ENCODE measurements at places on chromosomes 11 and 22.

- no peak for DNase-seq
These were observed 56.8 kb downstream of the EMSY start for GRCh38 chr11:76501526-76502202.

DNA sequence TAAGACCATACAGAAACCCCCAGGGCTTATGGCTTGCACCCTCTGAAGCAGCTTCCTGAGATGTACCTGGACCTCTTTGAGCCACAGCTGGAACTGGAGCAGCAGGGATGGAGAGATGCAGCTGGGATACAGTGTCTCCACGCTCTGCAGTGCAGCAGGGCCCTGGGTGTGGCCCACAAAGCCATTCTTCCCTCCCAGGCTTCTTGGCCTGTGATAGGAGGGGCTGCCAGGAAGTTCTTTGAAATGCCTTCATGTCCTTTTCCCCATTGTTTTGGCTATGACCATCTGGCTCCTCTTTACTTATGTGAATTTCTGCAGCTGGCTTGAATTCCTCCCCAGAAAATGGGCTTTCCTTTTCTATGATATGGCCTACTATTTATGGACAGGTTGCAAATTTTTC lies 37.1 kb upstream of the RAB38 start:
- no peak for DNase-seq

DNA sequence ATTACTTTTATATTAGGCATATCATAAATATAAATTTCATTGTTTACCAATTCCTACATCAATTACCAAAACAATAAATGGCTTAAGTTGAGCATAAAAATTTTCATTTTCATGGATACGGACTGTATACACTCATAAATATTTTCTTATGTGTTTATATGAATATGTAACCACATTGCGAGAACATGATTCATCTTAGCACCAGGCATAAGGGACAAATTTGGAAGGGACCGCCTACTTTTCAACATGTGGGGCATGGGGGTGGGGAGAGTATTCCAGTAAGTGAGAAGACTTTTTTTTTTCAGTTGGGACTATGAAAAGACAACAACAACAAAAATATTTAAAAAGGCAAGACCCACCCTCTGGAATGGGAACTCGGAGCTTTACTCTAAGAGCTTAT lies 296.1 kb downstream of the RAB38 start:
- DNase-seq: no peak

- DNase-seq: no peak
These were observed 618 bp downstream of the MTA2 start for GRCh38 chr11:62601122-62601371.

- peak; percentile 66 for DNase-seq
These were observed 1.9 kb downstream of the SLC43A3 start for GRCh38 chr11:57424792-57425564.

DNA sequence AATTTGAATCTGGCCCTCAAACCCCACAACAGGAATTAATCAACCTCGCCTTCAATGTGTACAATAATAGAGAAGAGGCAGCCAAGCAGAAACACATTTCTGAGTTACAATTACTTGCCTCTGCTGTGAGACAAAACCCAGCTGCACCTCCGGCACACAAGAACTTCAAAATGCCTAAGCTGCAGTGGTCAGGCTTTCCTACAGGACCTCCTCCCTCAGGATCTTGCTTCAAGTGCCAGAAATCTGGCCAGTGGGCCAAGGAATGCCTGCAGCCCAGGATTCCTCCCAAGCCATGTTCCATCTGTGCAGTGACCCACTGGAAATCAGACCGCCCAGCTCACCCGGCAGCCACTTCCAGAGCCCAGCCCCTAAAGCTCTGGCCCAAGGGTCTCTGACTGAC lies 3.4 kb upstream of the NDUFC2 start:
- no peak for DNase-seq

- DNase-seq: no peak
These were observed 1077.3 kb downstream of the NTM start for GRCh38 chr11:132447761-132448160.

DNA sequence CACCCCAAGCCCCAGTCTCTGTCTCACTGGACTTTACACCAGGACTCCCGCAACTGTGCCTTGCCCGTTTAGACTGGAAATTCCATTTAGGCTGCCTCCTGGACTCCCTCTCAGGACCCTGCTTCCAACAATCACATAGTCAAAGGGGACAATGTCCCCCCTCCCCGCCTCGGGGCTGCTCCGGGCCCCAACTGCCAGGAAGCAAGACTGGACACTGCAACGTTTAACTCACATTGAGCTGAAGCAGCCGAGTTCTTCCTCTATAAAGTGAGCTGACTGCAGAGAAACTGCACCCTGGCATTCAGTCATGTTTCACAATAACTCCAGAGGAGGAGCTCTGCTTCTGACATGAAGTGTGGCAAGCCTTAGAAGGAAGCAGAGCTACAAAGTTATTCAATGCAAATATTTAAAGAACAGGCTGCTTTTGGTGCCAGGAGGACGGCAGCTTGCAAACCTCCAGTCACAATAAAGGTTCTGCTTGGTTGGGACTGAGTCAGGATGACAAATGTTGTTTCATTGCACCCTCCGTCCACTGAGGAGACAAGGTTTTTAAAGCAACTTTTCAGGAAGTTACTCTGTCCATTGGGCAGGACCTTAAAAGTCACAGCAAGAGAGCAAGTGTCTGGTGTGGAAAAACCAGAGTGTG lies 19.9 kb downstream of the PACSIN2 start:
- no peak for DNase-seq

- DNase-seq: no peak
These were observed 205.6 kb downstream of the ADAMTS15 start for GRCh38 chr11:130653838-130654636.

DNA sequence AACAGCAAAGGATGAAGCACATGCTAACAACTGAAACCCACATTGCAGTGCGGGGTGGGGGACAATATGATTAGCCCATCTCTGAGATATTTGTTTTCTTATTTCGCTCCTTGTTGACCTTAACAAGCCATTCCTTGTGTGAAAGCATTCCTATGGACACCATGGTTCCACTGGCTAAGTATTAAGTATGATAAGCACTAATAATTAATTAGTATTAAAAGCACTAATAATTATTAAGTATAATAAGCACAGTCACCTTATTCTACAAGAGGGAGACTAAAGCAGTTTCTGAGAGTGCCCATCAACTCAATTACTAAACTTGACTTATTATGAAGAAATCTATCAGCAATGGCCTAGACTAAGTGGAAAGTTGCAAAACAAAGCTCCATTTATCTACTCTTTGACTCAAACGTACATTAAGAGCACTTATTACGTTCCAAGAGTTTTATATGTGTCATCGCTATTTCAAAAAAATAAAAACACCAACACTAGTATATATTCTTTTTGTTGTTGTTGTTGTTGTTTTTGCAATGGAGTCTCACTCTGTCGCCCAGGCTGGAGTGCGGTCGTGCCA lies 65.3 kb downstream of the RBFOX2 start:
- DNase-seq: no peak

GRCh38 chr22:42873356-42873755 lies 16.3 kb upstream of the ARFGAP3 start:
- no peak for DNase-seq

GRCh38 chr11:12174477-12175143 lies 64.2 kb downstream of the MICAL2 start:
- DNase-seq: no peak

GRCh38 chr11:32888805-32889204 lies 3.8 kb upstream of the QSER1 start:
- no peak for DNase-seq

- no peak for DNase-seq
These were observed at the start of gene NOX4 for GRCh38 chr11:89490981-89491690. Gene NOX4, minus strand, starts transcription at chr11:89491375. Its CDS starts 129 bp downstream, at chr11:89491246.

DNA sequence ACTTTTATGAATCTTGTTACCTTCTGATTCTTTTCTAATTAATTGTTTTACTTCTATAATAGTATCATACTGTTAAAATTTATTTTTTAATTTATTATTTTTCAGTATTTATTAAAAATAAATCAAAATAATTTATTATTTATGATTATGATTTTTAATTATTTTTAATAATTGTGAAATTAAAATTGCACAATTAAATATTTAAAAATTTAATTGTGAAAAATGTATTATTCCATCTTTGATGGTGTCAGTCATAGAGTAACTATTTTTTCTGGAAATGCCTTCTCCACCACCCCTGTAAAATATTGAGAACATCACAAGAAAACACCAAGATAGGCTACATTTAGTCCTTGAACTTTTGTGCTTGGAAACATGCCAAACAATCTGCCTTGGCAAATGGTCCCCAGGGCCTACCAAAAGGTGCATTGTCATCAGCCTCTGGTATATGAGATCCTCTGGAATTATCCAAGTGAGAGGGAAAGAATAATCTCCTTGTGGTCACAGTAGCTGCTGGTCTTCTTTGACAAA lies at the start of gene OR8H2:
TSS of gene OR8H2 (plus strand) at position 478 of the 528 bp plus-strand sequence. CDS start 1,356 bp downstream, outside the sequence.
- DNase-seq: no peak

- no peak for DNase-seq
These were observed 127.2 kb downstream of the ST3GAL4 start for GRCh38 chr11:126482586-126483108.

DNA sequence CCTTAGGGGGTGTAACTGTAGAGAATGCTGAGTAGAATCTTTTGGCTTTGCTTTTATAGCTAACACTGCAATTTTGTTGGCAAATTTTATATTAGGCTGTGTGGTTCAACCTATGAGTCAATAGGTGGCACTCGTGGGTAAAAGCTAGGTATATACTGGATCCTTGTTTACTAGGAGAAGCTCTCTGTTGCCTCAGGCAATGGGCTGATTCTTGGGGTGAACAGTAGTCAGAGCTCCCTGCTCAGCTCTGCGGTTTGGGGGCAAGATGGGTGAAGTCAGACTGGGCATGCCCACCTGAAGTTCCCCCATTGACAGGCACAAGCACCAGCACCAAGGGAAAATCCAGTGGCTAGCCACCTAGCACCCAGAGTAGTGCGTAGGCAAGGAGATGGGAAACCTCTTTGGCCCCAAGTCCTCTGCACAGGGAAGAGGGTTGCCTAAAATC lies 238.7 kb downstream of the FAM181B start:
- DNase-seq: no peak

GRCh38 chr11:125341676-125342075 lies 154.4 kb downstream of the FEZ1 start:
- DNase-seq: no peak

GRCh38 chr11:100600941-100601340 lies 86.1 kb upstream of the ARHGAP42 start:
- no peak for DNase-seq

- no peak for DNase-seq
These were observed 44.4 kb downstream of the CNTN5 start for GRCh38 chr11:99065121-99065520.

GRCh38 chr11:27183672-27184457 lies 143.2 kb downstream of the BBOX1 start:
- no peak for DNase-seq

GRCh38 chr11:105915021-105915420 lies 107.0 kb downstream of the MSANTD4 start:
- DNase-seq: no peak

DNA sequence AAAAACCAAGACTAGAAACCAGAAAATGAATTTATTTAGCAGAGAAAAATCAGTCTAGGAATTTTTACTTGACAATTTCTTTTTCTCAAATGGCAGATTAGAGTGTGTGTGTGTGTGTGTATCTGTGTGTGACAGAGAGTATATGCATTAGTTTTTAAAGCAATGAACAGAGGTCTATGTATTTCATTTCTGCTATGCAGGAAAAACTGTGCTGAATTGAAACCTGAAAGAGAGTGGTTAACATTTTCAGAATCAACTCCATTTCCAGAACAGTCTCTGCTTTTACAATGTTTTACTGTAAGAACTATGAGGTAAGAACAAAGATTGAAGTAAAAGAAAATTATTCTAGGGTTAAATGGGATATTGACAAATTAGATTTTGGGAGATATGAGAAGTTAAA lies 114.8 kb downstream of the GRM5 start:
- no peak for DNase-seq

DNA sequence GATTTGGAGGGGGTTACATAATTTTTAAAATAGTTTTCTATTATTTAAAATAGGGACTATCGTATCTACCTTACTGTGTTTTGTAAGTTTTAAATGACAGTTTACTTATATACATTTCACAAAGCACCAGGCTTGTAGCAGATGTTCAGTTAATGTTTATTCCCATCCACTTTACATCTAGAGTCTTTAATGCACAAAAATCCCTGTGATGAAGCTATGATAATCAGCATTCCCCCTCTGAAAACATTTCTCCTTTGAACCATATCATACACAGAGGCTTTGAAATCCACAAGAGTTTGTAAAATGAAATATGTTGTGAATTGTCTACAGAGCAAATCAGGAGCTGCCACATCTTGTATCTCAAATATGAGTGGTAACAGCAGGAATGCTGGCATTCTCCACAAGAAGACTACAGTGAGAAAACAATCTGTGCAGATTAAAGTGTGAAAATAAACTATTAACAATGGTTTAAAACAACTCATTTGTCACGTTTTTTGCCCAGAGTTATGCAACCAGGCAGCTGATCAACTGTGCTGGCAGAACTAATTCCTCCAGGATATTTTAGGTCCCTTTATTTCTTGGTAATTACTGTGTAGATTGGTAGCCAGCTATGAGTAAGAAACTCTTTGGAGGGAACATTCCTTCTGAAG lies 699.1 kb upstream of the ARHGAP42 start:
- no peak for DNase-seq

DNA sequence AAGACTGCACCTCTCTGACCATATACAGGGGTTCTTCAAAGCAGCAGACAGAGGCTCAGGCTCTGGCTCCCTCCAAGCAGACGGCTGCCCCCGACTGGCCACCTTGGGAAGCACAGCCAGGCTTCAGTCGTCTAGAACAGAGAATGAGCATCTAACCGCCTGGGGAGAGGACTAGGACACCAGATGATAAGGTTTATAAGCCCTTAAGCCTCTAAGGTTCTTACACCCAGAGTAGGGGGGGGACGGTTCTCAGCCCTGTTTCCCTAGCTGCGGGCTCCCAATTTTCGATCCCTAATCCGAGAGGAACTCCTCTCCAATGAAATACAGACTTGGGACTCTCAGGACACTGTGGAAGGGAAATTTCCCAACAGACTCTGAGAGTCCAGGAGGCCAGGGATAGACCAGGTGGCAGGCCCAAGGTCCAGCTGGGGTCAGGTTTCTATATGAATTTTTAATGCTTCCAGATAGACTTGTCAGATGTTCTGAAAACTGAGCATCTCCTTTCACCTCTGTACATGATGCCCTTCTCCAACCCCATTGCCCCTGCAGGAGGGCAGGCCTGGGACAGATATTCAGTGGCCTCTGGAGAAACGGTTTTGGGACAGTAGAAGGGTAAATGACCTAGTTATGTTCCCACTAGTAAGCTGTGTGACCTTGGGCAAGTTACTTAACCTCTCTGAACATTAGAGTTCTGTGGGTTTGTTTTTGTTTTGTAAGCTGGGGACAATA lies 20.2 kb downstream of the RTN4RL2 start:
- DNase-seq: peak; percentile 43

GRCh38 chr11:121699801-121700200 lies 247.0 kb upstream of the SORL1-AS1 start:
- no peak for DNase-seq

- peak; percentile 72 for DNase-seq
These were observed 48.5 kb downstream of the APOL1 start for GRCh38 chr22:36301384-36301828.

- DNase-seq: no peak
These were observed 46.9 kb upstream of the RTL6 start for GRCh38 chr22:44544816-44545433.

GRCh38 chr11:11230802-11231562 lies 122.1 kb downstream of the CSNK2A3 start:
- no peak for DNase-seq
